ENCODE measurements at places on chromosomes 2 and 18.
A peak's percentile ranks its signal among the peaks of the same experiment; 100 is the strongest.

DNA sequence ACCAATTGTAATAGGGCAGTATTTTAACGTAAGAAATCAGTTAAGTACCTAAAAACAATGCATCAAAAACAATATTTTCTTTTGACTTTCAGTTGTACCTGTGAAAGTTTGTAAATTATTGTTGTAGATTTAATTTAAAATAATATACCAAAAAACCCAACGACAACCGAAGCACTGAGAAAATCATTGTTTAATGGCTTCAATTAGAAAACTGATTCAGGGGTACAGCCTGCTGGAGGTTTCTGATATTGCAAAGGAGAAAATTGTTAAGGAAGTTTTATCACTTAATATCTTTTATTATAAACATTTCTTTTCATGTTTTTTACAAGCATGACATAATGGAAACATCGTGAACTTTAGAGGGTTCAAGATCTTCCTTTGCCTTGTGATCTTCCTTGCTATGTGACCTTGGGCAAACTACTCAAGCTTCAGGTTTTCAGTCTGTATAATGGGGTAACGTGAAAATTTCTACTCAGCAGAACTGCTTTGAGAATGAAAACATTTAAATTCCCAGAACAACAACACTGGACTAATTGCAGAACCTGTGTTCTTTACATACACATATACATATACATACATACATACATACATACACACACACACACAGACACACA is 76.3 kb upstream of the GLS start:
- peak; percentile 36 for DNase-seq

DNA sequence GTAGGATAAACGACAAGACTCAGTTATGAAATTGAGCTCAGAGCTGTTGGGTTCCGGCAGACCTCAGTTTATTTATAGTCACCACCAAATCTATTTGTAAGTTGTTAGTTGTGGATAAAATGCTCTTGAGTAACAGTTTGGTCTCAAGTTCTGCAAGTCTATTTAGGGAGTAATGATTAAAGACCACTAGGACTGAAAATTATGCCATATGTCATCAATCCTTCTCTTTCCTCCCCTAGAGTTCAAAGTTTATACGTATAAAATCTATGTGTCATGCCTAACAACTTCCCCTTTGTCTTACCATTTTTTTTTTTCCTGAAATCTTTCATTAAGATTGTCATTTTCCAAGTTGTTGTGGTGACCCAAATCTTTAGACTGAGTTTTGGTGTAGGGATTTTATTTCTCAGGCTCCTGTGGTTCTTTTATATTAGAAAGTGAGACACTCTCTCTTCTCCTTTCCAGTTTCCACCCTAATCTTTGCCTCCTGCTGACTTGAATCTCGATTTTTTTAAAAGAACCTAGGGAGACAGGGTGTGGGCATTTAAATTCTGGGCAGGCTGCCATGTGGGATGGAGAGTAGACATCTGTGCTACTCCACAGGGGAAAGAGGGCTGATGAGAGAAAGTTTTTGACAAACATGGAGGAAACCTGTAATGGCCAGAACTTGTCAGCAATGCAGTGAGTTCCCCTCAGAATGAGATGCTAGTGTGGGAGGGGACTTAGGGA is 51.0 kb downstream of the LAMA3 start:
- DNase-seq = peak; percentile 70

- peak; percentile 63 for DNase-seq
Measured at GRCh38 chr2:44955593-44956392, 14.3 kb downstream of the SIX3 start.

- no peak for DNase-seq
Measured at GRCh38 chr18:44842588-44843412, 162.1 kb downstream of the SETBP1 start.

GRCh38 chr2:169694894-169695260 is 608 bp downstream of the PHOSPHO2 start:
- DNase-seq = peak; percentile 7

DNA sequence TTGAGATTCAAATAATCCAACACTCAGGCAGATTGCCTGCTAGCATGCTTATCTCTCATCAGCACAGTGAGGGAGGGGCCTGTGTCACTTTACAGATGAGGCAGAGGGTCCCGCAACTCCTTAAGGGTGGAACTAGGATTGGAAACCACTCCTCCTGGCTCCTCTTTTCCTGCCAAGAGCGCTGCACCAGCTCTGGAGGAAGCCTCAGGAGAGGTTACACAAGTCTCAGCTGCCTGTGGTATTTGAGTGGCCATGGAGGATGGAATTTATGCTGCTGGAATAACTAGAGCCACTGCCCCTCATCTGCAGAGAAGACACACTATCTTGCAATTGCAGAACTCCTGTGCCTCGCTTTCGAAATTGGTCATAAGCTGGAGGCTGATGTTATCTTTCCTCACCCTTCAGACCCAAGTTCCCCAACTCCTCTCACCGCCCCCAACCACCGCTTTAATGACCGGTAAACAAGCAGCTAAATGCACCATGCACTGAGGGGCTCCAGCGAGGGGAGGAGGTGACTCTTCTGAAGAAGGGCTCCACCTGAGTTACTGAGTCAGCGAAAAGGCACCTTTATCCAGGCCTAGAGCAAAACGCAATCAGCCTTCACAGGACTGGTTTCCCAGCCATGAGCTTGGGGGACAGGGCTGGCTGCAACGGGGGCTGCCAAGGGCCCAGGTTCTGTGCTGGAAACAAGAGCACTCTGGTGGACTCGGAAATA is 245.8 kb downstream of the SOX11 start:
- no peak for DNase-seq
